ENCODE measurements at places on chromosomes 5 and 9. TPM values are rescaled to one million over a fixed set of nuclear protein-coding genes. Genes with fewer than 3 reads are reported as not detected.
A peak's percentile ranks its signal among the peaks of the same experiment; 100 is the strongest.

DNA sequence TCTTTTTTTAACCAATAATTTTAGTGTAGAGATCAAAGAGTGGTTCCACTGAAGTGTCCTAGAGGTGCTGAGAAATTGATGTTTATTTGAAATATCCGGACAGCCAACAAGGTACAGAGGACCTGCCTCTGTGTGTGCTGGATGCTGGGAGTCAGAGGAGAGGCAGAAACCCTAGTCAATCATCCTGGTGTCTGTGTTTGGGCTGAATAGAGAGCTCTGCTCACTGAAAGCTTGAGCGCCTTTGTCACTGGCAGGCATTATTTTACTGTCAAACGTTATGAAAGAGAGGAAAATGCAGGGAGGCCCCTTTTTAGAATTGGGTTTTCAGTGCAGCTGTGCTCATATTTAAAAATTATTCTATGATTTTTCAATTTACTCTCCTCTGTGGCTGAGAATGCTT, 480.3 kb upstream of the TYRP1 start:
- no peaks in the 10 kb centered on the region for H3K4me1 ChIP-seq
- H3K27ac ChIP-seq, result no peak overlapping the region
- H3K36me3 ChIP-seq, result no peaks in the 10 kb centered on the region

GRCh38 chr5:78566747-78567425, 81.7 kb downstream of the LHFPL2 start:
- H3K4me1 ChIP-seq, result no peaks in the 10 kb centered on the region
- peak; percentile 52 for ATAC-seq
- no peak overlapping the region for H3K27ac ChIP-seq
- no peaks in the 10 kb centered on the region for H3K36me3 ChIP-seq
- peaks cover 23% of the 10 kb centered on the region for H3K27me3 ChIP-seq

GRCh38 chr5:23506329-23507236, 826 bp upstream of the PRDM9 start:
- no peak overlapping the region for H3K4me3 ChIP-seq
- no peaks in the 10 kb centered on the region for H3K27me3 ChIP-seq
- no peaks in the 10 kb centered on the region for H3K4me1 ChIP-seq
- H3K27ac ChIP-seq, result no peak overlapping the region
- H3K36me3 ChIP-seq, result no peaks in the 10 kb centered on the region

Gene SHOC1
- not detected for total RNA-seq

Gene CLIC3
- total RNA-seq, result 0.26 TPM

Gene C9orf153
- total RNA-seq, result 0.26 TPM

- H3K4me3 ChIP-seq, result no peak overlapping the region
- H3K27ac ChIP-seq, result no peak overlapping the region
- H3K4me1 ChIP-seq, result no peaks in the 10 kb centered on the region
- H3K27me3 ChIP-seq, result no peaks in the 10 kb centered on the region
These were observed 297.9 kb downstream of the KCTD16 start for GRCh38 chr5:144468571-144468970.

Gene ALDH1B1
- total RNA-seq, result 29.1 TPM

DNA sequence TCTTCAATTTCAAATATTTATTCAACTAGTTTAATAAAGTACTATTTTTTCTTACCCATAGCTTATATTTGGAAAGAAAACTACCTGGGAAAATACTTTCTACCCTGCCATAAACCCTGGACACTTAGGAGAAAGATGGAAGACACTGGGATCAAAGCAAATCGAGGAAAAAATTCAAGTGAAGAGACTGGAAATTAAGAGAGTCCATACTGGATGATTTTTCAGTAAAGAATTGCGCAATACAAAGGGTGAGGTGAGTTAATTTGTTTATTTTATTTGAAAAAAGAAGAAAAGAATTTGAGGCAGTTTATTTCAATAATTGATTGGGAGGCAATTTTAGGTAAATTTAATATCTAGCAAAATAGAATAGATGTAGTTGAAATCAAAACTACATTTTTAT, 331.8 kb upstream of the ITGA1 start:
- H3K27me3 ChIP-seq, result peaks cover 6% of the 10 kb centered on the region
- ATAC-seq, result no peak
- H3K27ac ChIP-seq, result no peak overlapping the region
- H3K4me1 ChIP-seq, result no peaks in the 10 kb centered on the region

DNA sequence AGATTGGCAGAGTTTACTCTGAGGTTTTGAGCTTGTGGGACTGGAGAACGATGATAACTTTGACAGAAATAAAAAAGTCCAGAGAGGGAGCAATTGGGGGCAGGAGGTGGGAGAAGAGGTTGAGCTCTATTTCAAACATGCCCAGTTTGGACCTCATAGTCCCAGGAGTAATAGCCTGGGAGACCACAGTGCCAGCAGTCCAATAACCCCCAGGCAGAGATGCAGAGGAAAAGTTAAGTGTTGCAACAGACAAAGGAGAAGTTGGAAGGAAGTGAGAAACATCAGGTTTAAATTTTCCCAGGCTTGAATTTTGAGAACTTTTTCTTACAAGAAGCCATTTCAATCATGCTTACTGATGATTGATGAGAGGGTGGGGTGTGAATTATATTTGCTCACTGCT, 117.0 kb upstream of the GHR start:
- no peaks in the 10 kb centered on the region for H3K36me3 ChIP-seq
- no peaks in the 10 kb centered on the region for H3K4me1 ChIP-seq
- H3K27me3 ChIP-seq, result no peaks in the 10 kb centered on the region

DNA sequence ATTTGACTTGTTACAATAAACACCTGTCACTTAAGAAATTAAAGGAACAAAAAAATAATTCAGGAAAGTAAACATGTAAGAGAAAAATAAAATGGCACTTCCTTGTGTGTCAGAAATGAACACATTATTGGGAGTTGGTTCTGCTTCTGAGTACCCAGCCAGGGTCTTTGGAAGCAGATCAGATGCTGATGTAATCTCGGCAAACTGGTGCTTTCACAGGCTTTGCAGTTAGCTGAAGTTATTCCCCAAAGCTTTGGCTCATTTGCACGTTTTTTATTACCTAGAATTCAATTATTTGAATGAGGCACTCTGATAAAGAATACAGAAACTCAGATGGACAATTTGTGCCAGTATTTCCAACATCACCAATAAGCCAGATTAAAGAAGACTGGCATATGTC, 10.9 kb downstream of the CDH18 start:
- H3K27me3 ChIP-seq, result no peaks in the 10 kb centered on the region
- H3K4me1 ChIP-seq, result no peaks in the 10 kb centered on the region
- no peak for ATAC-seq
- no peak overlapping the region for H3K27ac ChIP-seq

GRCh38 chr5:104080646-104081175, 518.1 kb upstream of the NUDT12 start:
- no peaks in the 10 kb centered on the region for H3K36me3 ChIP-seq
- no peak overlapping the region for H3K27ac ChIP-seq
- ATAC-seq, result no peak
- no peaks in the 10 kb centered on the region for H3K27me3 ChIP-seq
- no peaks in the 10 kb centered on the region for H3K4me1 ChIP-seq
- H3K4me3 ChIP-seq, result no peak overlapping the region

DNA sequence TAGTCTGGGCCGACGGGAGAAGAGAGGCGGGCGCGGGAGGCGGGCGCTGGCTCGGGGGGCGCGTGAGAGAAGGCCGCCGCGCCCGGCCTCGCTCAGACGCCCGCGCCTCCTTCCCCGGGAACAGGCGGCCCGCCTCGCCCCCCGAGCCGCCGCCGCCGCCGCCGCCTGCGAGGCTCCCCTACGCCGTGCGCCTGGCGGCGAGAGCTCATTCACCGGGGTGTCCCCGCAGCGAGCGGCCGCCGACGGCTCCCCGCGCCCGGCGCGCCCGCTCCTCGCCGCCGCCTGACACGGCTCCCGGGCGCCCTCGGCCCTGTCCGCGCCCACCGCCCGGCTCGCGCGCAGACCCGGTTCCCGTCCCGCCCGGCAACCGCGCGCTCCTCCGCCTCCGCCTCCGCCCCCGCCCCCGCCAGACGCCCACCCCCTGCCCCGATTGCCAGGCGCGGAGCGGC, at the start of gene GNAQ:
Gene GNAQ, minus strand, starts transcription at position 368 of the 449 bp plus-strand sequence. CDS start 576 bp downstream, outside the sequence.
- peak within 1 kb of the TSS; percentile 88 for H3K27ac ChIP-seq
- peaks cover 5% of the 10 kb centered on the region for H3K36me3 ChIP-seq
- peak within 1 kb of the TSS; percentile 92 for H3K4me3 ChIP-seq
- ATAC-seq, result peak; percentile 31
- peaks cover 43% of the 10 kb centered on the region for H3K4me1 ChIP-seq

Gene ENTPD8
- total RNA-seq, result not detected

- no peaks in the 10 kb centered on the region for H3K36me3 ChIP-seq
- H3K4me3 ChIP-seq, result no peak overlapping the region
- peaks cover 11% of the 10 kb centered on the region for H3K4me1 ChIP-seq
- no peak for ATAC-seq
These were observed 27.0 kb upstream of the ZNF622 start for GRCh38 chr5:16492398-16493140.

- ATAC-seq, result no peak
- peaks cover 35% of the 10 kb centered on the region for H3K27me3 ChIP-seq
- H3K36me3 ChIP-seq, result no peaks in the 10 kb centered on the region
- H3K4me1 ChIP-seq, result peaks cover 3% of the 10 kb centered on the region
- no peak overlapping the region for H3K4me3 ChIP-seq
These were observed 142.1 kb downstream of the LHFPL2 start for GRCh38 chr5:78506261-78507024.

Gene C5orf52
- total RNA-seq, result not detected

Gene HAVCR2
- total RNA-seq, result 35.4 TPM

Gene DIRAS2
- not detected for total RNA-seq

DNA sequence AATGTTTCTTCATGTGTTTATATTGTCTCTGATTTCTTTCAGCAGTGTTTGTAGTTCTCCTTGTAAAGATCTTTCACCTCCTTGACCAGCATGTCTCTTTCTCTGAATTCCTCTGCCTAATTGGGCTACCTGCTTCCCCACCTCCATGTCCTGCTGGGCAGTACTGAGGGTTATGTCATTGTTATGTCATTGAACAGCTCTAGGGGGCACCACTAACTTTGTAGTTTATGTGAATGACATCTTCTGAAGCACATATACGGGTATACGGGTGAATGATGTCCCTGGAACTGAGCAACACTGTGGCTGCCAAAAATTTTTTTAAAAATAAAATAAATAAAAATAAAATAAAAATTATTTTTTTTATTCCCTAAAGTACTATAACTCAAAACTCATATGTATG, 16.9 kb upstream of the SNCAIP start:
- H3K4me1 ChIP-seq, result no peaks in the 10 kb centered on the region
- no peak overlapping the region for H3K4me3 ChIP-seq
- no peak overlapping the region for H3K27ac ChIP-seq
- no peak for ATAC-seq

- peaks cover 17% of the 10 kb centered on the region for H3K4me1 ChIP-seq
- peak overlapping the region; percentile 95 for H3K27ac ChIP-seq
- no peak for ATAC-seq
- peaks cover 11% of the 10 kb centered on the region for H3K36me3 ChIP-seq
- H3K4me3 ChIP-seq, result peak overlapping the region; percentile 88
These were observed 1.0 kb downstream of the TLE4 start for GRCh38 chr9:79572608-79573411.

DNA sequence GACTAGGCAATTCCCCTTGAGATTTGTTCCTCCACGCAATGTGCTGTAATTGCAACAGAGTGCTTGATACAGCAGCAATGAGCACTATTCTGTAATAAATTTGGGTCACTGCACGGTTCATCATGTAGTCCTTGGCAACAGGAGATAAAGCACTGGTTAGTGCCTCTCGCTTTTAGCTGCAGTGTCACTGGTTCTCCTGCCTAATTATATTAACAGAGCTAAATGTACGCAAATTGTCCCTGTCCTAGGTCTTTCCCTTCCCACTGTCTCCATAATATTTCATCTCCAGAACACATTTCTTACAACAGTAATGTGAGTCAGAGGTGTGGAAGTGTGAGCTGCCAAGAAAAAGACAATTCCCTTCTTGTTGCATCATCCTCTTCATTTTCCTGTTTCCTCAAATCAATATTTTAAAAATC, 553.1 kb downstream of the ZNF608 start:
- no peak for ATAC-seq
- no peaks in the 10 kb centered on the region for H3K36me3 ChIP-seq
- no peak overlapping the region for H3K4me3 ChIP-seq
- no peaks in the 10 kb centered on the region for H3K4me1 ChIP-seq
- H3K27me3 ChIP-seq, result no peaks in the 10 kb centered on the region

DNA sequence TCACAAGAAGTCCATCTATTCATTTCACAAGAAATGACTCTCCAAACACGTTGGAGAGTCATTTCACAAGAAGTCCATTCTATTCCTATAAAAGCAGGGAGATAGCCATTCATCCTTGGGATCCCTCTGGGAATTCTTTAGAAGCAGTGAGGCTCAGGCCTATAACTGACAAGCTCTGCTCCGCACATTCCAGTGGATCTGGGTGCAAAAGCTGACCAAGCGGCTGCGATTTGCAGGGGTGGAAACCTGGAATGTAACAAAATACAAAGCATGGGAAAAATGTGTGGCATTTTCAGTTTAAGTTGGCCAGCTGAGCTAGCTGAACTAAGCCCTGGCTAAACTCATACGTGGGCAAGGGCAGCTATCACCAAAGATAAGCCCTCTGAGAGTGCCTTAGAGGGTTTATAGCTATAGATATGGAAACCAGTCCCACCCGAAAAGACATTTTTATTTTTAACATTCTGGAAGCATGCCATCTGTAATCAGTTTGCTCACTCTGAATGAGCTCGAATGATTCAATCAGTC, 8.7 kb downstream of the TAS2R1 start:
- no peak for ATAC-seq
- H3K4me1 ChIP-seq, result no peaks in the 10 kb centered on the region
- no peaks in the 10 kb centered on the region for H3K27me3 ChIP-seq

DNA sequence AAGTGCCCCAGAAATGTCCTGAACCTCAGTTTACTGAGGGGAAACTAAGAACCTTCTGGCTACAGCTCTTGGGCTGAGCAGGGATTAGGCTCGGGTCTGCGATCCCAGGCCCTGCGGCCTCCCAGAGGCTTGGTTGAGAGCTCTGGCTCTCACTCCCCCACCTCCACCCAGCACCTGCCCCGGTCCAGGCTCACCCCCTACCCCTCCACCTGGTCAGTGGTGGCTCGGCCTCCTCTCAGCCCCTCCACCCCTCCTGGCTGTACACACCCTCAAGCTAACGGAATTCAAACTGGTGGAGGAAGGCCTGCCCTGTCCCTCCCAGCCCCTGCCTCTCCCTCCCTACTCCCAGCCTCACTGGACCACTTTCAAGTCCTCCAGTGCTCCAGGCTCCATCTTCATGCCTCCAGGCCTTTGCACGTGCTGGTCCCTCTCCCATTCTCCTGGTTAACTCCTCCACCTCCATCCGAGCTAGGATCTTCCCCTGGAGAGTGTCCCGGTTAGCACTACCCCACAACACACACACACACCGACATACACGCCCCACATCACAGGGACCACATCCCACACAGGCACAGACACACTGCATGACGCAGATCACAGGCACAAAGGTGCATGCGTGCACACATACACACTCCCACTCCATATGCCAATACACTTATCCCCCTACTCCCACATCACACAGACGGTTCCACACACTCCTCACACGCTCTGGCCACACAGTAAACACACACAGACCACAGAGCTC, 130.9 kb downstream of the C9orf50 start:
- H3K4me3 ChIP-seq, result peak overlapping the region; percentile 86
- ATAC-seq, result peak; percentile 52
- H3K27me3 ChIP-seq, result no peaks in the 10 kb centered on the region
- peaks cover 62% of the 10 kb centered on the region for H3K36me3 ChIP-seq

Gene ITGA1
- total RNA-seq, result 14.9 TPM

Gene CCDC187
- 0.02 TPM for total RNA-seq

Gene PCDHGB2
- 0.34 TPM for total RNA-seq

GRCh38 chr5:151012862-151013261, 7.5 kb upstream of the GPX3 start:
- H3K36me3 ChIP-seq, result no peaks in the 10 kb centered on the region
- H3K4me1 ChIP-seq, result peaks cover 7% of the 10 kb centered on the region
- no peak overlapping the region for H3K27ac ChIP-seq
- no peak for ATAC-seq
- no peak overlapping the region for H3K4me3 ChIP-seq
- H3K27me3 ChIP-seq, result peaks cover 7% of the 10 kb centered on the region

Gene PCDHGC4
- total RNA-seq, result not detected
